HT1080 (cell line): ENCODE measurements at places on chromosomes 7 and 10.

GRCh38 chr10:38072552-38072951 lies 21.6 kb upstream of the ZNF37A start:
- no peak for DNase-seq

- DNase-seq, result no peak
Observed at GRCh38 chr7:66781408-66782090, 41.0 kb downstream of the RABGEF1 start.

DNA sequence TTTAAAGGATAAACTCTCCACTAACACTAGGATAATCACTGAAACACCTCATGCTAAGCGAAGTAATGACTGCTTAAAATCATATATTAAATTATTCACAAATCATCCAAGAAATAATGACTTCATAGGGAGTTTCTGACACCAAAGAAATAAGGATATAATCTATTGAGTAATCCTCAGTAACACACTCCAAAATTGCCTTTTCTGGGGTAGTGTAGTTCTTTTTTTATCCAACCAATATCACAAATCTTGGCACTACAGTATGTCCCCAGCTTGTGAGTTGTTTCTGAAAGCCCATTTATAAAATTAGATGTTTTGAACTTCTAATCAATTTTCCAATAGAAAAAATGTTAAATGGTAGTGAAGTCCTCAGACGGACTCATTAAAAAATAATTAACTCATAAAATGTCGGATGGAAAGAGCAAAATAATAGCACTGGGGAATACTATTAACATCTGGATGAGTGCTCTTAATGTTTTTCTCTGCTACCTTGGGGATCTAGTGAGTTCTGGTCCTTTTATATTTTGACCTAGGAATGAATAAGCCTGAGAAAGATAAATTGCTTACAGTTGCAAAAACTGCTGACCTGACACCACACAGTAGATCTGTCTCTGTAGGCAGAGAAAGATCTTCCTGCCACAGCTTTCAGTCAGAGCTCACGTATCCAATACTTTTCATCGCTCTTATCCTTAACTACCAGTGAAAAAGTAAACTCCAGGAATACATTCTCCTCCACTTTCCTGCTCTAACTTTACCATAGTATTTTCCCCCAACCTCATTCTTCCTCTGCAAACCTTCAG lies 618.5 kb upstream of the ANKRD30A start:
- DNase-seq, result no peak

DNA sequence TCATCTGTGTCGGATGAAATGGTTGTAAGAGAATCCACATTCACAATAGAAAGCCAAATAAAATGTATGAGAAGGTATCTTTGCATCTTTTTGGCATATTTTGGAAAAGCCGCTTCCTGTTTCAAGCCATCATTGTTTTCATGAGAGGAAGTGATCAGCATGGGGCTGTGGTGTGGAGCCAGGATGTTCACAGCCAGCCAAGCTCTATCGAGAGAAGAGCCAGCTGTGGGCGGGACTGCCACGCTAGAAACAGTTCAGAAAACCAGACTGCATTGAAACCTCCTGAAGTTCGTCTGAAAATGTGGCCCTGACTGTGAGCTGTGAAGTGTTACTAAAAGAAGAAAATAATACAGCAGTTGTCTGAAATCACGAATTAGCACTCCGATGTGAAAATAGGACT lies 21.2 kb upstream of the NPS start:
- peak; percentile 12 for DNase-seq

- no peak for DNase-seq
Observed at GRCh38 chr7:97868788-97869187, 3.4 kb downstream of the ASNS start.

DNA sequence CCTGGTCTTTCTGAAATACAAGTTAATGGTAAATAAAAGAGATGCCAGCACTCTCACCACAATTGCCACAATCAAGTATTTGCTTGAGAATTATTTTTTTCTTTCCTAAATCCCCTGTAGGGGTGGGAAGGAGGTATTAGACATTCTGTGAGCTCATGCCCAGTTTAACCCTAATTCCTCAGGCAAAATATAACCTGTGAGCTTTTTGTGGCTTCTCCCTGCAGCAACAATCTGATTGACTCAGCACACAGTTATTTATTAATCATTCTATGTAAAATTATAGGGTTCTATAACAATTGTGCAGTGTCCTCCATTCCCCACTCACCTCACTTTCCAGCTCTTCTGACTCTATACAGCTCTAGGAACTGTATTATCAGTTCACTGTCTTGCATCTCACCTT lies 66.3 kb downstream of the GLI3 start:
- peak; percentile 67 for DNase-seq

GRCh38 chr10:110870823-110871297 lies 868 bp upstream of the PDCD4 start:
- DNase-seq, result no peak

DNA sequence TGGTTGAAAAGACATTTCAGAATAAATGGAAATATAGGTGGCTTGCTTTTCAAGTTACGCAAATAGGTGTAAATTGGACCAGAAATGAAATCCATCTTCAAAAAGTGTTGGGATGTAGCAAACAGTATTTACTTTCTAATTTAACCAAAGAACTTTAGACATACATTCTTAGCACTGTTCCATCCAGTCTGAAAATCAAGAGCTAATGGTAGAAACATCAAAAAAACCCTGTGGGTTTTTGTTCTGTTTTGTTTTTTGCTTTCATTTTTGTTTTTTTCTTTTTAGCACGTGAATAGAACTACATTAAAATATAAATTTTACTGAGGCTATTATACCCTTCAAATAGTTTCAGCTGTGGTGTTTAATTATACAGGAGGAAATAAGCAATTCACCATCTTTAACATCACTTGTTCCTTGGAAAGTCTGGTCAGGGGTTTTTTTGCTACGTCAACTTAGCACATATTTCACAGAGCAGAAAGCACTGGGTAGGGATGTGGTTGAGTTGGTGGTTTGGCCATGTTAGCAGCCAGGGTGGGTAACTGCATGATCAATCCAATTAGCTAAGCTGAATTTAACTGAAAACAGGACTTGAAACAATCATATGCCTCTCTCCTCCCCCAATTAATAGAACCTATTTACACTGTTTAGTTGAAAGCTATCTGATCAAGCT lies 275.4 kb upstream of the PFKP start:
- no peak for DNase-seq

GRCh38 chr7:156577645-156578577 lies 62.7 kb upstream of the RNF32 start:
- no peak for DNase-seq

GRCh38 chr7:157673573-157673972 lies 336.8 kb downstream of the DNAJB6 start:
- DNase-seq, result no peak

- DNase-seq, result no peak
Observed at GRCh38 chr7:153829525-153829924, 222.7 kb upstream of the DPP6 start.

DNA sequence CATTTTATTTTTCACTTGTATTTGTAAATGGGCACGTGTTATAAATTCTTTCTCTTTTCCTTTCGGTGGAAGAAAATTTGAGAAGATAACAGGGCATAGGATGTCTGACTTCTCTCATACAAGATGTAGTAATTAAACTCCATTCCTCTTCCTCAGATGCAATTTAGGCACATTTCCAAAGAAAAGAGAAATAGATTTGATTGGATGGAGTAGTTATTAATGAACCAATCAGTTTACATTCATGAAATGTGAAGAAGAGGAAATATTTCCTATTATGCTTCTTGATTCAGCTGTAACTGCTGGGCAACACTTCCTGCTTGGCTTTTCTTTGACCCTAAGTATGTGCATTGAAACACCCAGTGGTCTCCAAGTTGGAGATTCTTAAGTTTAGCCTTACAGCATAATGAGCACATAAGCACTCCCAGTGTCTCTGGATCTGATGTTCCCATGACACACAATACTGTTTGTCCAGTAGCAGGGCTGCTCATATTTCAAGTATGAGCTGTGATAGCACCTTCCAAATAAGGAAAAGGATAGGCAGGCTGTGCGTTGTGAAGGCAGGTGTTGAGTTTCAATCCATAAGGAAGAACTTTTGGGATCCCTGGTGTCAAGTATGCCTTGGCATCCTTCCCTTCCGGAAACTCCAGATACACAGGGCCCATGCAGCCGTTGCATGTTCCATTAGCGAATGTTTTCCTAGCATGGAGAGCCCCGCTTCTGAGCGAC lies 33.4 kb upstream of the COBL start:
- peak; percentile 75 for DNase-seq

GRCh38 chr10:12742771-12743170 lies 258.7 kb downstream of the CCDC3 start:
- DNase-seq, result no peak

GRCh38 chr7:37971491-37971890 lies 51.1 kb downstream of the EPDR1 start:
- no peak for DNase-seq

DNA sequence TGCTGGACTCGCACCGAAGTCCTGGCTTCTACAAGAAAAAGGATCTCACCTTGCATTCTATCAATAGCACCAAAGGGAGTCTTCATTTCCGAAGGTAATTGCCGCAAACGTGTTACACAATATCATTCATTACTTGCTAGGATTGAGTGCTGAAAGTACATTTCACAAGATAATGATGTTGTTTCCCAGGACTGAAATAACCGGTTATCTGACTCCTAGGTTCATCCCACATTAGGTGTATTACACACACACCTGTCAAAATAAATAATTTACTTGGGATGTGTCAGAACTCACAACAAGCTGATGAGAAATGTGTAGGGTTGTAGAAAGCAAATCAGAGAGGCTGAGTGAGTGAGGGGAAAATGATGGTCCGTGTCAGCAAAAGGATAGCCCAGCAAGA lies 219.4 kb upstream of the RHOBTB1 start:
- no peak for DNase-seq

DNA sequence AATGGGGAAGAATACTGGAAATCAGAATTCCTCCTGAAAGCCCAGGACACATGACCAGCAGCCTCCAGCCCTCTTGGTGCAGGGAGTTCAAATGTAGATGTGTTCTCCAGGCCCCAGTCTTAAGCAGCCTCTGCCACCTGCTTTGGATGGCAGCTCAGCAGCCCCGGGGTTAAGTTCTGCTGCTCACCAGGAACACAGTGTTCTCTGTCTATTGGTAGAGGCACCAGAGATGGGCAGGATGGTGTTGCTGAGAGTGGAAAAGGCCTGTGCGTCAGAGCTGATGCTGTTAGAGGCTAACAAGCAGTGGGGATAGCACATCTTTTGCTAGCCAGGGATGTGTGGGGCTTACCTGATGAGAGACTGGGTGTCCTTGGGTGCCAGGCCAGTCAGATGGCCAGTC lies 56.8 kb downstream of the PAX2 start:
- no peak for DNase-seq

DNA sequence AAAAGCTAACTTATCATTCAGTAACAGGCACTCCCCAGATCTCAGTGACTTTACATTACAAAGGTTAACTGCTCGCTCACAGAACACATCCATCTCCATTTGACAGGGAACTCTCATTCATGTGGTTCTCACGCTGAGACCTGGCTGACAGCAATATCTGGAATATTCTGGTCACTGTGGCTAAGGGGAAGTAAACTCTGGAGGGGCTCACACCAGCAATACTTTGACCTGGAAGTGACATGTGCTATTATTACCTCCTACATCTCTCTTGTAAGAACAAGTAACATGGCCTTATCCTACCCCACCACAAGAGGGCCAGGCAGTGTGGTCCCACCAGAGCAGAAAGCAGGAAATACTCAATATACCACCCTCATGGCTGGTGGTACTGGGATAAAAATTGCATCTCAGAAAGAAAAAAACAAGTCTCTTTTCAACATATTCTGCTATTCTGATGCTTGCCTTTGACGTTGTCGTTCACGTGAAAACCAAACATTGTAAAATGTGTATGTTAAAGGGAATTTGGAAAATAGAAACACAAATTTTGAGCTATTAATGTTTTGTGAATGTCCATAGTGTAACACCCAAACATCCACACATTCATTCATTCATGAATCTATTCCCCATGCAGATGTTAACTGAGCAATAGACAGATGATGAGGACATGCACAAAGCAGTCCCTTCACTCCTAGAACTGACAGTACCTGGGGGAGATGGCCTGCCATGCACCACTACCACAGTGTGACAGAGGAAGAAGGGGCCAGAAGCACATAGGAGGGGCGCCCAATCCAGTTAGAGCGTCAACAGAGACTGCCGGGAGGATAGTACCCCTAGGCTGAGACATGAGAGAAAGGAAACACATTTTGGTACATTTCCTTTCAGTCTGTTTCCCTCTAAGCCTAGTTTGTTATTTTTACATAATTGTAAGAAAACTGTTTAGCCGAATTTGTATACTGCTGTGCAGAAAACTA lies 166.0 kb upstream of the SP4 start:
- DNase-seq, result peak; percentile 25

- peak; percentile 29 for DNase-seq
Observed at GRCh38 chr10:3099291-3100092, 32.1 kb downstream of the PFKP start.

- peak; percentile 61 for DNase-seq
Observed at GRCh38 chr7:29865526-29865925, 59.2 kb downstream of the WIPF3 start.

GRCh38 chr10:56116684-56117083 lies 244.4 kb downstream of the ZWINT start:
- DNase-seq, result no peak

DNA sequence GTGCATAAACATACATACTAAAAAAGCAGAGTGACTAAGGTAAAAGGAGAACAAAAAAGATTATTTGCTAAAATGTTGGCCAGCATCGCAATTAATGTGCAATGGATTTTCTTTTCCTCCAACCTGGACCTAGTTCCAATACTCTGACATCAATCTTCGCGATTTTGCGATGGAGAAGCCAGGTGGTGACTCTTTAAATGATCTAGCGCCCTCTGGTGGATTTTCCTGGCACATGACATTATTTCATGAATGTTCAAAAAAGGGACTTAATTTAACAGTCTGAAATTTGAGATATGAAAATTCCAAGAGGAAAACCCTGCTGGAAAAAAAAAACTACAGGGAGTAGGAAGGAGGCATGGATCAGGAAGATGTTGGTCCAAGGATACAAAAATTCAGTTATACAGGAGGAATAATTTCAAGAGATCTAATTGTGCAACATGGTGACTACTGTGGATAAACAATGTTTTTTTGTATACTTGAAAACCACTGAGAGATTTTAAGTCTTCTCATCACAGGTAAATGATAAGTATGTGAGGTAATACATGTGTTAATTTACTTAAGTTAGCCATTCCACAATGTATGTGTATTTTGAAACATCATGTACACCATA lies 4.3 kb upstream of the KCNMA1 start:
- DNase-seq, result peak; percentile 83

- no peak for DNase-seq
Observed at GRCh38 chr10:49323896-49324270, 24.9 kb downstream of the C10orf71 start.

- DNase-seq, result no peak
Observed at GRCh38 chr10:59302381-59302780, 60.0 kb downstream of the FAM13C start.

GRCh38 chr10:5524641-5525560 lies at the start of gene CALML3:
CALML3 (plus strand) TSS chr10:5524961; CDS start chr10:5525086, 125 bp downstream.
- DNase-seq, result no peak

DNA sequence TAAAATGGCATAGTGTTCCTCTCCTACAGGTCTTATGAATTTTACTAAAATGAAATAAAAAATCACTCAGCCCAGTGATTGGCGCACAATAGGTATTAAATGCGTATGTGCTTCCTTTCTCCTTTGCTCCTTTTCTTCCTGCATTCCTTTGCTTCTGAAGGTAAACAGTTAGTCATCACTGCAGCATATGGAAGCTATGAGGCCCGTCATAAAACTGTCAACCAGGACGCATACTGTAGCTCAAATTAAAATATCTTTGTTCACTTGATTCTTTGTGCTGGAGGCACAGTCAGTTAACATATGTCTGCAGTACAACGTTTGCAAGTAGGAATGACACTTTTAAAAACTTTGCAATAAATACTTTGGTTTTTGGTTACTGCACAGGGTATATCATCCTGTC lies 374.7 kb downstream of the TCERG1L start:
- no peak for DNase-seq
